ENCODE measurements at places on chromosomes 3 and 15.

DNA sequence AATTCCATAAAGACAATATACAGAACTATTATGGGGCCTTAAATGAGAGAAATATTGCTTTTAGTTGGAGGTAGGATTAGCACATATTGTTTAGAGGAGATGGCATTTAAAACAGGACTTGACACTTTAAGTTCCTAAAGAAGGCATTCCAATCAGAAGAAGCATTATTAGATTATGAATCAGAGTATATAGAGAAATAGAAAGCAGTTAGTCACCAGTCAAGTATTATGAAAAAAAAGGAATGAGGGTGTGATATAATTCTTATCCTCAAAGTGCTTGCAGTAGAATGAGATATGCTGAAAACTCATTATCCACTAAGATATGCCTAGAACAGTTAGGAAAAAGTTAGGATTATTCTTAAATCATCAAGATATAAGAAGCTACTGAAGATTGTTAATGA lies 456.2 kb downstream of the ZNF385D start:
- no peak for DNase-seq

- DNase-seq = no peak
Measured at GRCh38 chr15:72813345-72814004, 29.9 kb upstream of the ADPGK start.

DNA sequence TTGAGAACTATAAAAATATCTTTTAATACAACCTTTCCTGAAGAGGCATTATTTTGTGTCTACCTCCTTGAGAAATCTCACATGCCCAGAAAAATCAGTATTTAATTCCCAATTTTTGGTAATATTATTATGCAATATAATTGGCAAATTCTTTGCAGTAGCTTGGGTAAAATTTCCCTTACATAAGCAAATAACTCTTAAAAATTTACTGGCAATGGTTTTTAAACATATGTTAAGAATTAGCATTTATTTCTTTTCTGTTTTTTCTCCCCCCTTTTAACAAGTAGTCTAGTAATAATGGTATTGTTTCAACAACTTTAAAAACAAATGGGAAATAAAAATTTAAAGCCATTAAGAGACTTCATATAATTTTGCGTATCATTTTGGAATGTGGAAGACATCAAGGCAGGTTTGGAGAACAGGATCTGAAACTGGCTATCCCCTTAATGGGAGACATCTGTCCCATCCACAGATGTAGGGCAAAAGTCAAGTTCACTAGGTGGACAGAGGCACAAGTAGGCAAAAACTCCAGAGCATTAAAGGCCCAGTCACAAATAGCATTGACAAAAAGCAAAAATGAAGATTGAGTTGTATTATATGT lies 89.6 kb upstream of the AADACL2 start:
- DNase-seq = no peak

GRCh38 chr3:159739969-159740368 lies 248.7 kb upstream of the IL12A start:
- DNase-seq = no peak

GRCh38 chr3:95407709-95408463 lies 1345.0 kb downstream of the NSUN3 start:
- DNase-seq = no peak

DNA sequence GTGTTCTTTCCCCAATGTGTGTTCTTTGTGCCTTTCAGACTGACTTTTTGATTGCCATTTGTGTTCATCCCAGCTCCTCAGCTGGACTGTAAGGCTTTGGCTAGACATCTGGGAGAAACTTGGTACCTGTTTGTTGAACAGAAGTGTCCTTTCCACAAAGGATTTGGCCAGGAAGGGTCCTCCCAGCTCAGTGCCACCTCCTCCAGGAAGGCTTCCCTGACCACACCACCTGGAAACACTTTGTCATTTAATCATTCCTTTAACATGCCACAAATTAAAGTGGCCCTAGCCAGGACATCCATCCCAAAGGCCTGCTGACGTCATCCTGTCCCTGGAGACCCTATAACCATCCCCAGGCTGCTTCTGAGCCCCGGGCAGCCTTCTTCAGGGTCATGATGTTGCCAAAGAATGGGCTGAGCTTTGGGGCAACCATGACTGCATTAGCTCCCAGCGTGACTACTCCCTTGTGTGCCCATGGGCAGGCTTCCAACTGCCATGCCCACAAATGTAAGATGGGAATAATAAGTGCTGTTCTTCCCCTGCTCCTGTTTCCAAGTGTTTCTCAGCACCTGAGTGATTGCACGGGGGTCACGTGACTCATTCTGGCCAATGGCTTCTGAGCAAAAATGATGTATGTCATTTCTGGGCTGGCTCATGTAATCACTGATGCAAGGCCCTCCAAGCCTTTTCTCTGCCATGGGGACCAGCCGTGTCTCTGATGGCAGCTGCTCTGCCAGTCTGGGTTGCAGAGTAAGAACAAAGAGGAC lies 112.5 kb upstream of the SMAD3 start:
- no peak for DNase-seq

- DNase-seq = peak; percentile 27
Measured at GRCh38 chr3:16849229-16849628, 35.5 kb upstream of the PLCL2 start.

- no peak for DNase-seq
Measured at GRCh38 chr3:66404197-66404596, 96.6 kb downstream of the LRIG1 start.

GRCh38 chr15:89450076-89451006 lies 46.0 kb downstream of the RHCG start:
- no peak for DNase-seq

- DNase-seq = no peak
Measured at GRCh38 chr3:149753717-149754116, 1.4 kb upstream of the COMMD2 start.

- no peak for DNase-seq
Measured at GRCh38 chr3:75180235-75180944, 483.7 kb upstream of the FRG2C start.

GRCh38 chr15:63314409-63314808 lies 37.0 kb downstream of the APH1B start:
- DNase-seq = no peak

- DNase-seq = no peak
Measured at GRCh38 chr3:128083980-128084674, 31.9 kb downstream of the SEC61A1 start.

- peak; percentile 55 for DNase-seq
Measured at GRCh38 chr3:122969585-122970469, 57.7 kb downstream of the SEMA5B start.

DNA sequence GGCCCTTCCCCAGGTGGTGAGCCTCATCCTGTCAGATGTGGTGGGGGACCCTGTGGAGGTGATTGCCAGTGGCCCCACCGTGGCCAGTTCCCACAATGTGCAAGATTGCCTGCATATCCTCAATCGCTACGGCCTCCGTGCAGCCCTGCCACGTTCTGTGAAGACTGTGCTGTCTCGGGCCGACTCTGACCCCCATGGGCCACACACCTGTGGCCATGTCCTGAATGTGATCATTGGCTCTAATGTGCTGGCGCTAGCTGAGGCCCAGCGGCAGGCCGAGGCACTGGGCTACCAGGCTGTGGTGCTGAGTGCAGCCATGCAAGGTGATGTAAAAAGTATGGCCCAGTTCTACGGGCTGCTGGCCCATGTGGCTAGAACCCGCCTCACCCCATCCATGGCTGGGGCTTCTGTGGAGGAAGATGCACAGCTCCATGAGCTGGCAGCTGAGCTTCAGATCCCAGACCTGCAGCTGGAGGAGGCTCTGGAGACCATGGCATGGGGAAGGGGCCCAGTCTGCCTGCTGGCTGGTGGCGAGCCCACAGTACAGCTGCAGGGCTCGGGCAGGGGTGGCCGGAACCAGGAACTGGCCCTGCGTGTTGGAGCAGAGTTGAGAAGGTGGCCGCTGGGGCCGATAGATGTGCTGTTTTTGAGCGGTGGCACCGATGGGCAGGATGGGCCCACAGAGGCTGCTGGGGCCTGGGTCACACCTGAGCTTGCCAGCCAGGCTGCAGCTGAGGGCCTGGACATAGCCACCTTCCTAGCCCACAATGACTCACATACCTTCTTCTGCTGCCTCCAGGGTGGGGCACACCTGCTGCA lies 4.8 kb downstream of the GLYCTK start:
- no peak for DNase-seq

GRCh38 chr3:17553080-17553479 lies 189.4 kb downstream of the TBC1D5 start:
- DNase-seq = no peak

DNA sequence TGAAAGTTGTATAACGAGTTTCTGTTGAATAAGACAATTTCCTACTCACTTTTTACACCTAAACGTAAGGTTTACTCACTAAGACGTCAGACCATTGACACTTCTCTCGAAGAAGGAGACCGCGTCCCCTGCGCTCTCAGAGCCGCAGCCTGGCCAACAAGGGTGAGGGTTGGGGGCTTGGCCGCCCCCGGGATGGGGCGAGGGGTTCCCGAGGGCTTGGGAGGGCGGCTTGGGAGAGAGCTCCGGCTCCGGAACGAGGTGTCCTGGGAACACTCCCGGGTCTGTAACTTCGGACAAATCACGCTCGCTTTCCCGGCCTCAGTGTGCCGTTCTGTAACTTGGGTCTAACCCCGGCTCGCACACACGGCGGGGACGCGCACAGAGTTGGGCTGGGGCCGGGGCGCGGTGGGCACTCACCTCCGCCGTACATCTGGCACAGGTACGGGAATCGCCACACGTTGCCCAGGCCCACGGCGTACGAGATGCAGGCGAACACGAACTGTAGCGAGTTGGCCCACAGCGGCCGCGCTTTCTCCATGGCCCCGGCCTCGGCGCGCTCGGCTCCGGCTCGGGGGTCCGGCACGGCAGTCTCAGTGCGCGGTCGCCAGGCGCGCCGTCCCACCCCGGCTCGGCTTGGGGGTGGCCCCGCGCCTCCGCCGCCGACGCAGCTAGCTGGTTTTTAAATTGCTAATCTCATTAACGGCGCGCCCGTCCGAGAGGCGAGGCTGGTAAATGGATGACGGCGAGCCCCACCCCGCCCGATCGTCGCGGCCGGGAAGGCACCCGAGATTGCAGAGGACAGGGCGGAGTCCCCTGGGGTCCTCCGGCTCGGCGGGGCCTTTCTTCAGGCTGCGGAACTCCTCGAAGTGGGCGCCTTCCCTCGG lies at the start of gene SLC6A20:
Gene SLC6A20, minus strand, starts transcription at position 655 of the 884 bp plus-strand sequence. Its CDS starts 117 bp downstream, at position 538.
- no peak for DNase-seq

DNA sequence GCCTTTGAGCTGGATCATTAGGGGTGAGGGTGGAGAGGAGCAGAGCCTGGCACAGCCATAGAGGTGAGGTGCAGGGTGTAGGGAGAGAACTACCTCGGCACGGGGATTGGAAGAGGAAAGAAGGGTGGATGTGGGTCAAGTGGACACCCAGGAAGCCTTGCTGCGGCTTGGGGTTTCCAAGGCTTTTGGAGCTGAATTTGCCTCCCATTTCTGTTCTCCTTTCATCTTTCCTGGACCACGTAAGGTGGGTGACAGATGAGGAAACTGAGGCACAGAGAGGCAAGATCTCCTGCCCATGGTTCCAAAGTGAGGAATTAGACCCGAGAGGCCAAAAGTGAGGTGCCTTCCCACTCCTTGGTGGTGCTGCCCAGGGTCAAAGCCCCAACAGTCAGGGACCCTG lies 35.4 kb upstream of the SFMBT1 start:
- no peak for DNase-seq

- no peak for DNase-seq
Measured at GRCh38 chr3:138332472-138333073, 2.9 kb upstream of the NME9 start.

DNA sequence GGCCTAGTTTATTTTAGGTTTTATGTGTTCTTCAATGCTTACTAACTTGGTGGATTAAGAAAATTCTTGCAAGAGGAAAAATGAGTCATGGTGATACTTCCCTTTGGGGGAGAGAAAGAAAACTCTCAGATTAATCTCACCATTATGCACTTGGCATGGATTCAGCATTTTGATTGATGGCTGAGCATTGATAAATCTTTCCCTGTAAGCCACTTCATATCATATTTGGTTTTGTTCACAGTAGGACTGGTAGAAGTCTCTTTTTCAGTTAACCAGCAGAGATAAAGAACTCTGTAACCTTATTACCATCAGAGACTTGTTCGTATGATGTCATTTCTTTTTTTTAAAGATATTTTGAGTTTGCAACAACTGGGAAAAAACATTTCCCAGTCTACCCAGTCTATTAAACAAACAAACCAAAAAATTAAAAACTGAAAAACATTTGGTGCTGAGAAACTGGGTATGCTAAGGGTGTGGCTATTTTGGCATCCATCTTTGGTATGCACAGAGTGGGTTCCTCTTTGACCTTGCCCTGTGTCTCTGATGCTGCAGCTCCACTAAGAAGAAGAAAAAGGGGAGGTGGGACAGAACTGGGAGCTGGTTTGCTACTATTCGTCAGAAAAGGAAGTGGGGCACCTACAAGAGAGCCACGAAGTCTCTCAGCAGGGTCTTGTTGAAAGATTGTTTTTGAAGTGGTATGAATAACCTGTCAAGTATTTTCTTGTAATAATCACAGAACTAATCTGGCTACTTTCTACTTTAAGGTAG lies 17.2 kb downstream of the TMOD3 start:
- peak; percentile 74 for DNase-seq

GRCh38 chr3:72972706-72973030 lies 23.9 kb upstream of the PPP4R2 start:
- DNase-seq = no peak

DNA sequence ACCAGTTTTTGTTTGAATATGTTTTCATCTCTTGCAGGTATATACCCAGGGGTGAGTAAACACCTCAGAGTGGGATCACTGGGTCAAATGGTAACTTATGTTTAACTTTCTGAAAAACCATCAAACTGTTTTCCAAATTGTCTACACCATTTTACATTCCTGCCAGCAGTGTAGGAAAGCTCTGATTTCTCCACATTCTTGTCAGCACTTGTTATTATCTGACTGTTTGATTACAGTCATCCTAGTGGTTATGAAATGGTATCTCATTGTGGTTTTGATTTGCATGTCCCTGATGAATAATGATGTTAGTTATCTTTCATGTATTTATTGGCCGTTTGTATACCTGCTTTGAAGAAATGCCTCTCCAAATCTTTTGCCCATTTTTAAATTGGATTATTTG lies 13.8 kb downstream of the FSD2 start:
- no peak for DNase-seq

GRCh38 chr3:84962415-84962814 lies 3.6 kb downstream of the CADM2 start:
- DNase-seq = no peak

DNA sequence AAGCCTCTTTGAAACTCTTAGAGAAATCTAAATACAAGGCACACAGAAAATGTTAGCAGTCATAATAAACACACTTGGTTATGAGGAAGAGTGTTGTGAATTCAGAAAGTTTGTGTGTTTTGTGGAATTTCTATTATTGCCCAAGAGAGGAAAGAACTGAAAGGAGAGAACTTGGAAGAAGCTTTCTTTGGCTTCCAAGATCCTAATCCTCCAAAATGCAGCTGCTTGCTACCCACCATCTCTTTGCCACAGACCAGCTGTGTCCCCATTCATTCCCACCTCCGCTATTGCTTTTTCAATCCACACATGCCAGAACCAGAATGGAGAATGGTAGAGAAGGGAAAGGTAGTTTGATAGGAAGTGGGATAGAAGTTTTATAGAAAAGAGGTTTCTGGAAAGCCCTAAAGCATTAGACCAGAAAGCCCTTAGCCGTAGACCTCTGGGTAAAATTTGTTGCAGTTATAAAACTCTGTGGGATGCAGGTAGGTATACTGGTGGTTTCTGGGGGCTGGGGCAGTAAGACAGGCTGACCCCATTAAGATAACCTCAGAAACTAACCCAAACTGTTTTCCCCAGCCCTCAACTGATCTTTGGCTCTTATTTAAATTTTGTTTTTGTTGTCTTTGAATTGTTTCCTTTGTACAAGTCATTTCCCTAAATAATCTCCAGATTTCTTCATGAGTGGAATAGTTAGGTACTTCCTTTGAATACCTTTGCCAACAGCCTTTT lies 108.5 kb downstream of the FILIP1L start:
- no peak for DNase-seq

GRCh38 chr15:59532770-59533379 lies 78.7 kb upstream of the GCNT3 start:
- peak; percentile 11 for DNase-seq
